ENCODE measurements at places on chromosomes 11 and 22.

DNA sequence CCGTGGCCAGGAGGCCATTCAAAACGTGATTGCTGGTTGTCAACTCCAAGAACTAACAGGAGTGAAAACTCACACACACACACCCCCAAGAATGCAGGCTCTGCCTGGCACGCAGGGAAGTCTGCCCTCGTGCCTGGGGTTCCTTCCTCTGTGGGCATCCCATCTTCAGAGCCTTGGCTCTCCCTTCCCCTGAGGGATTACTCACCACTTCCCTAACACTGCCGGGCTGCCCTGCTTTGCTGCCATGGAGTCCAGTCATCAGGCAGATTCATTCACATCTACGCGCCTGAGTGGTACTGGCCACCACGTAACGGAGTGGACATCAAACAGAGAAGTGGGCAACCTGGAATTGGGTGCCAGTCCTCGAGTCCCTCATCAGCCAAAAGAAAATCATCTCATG, 120.7 kb upstream of the TMEM45B start:
- no peak for DNase-seq

DNA sequence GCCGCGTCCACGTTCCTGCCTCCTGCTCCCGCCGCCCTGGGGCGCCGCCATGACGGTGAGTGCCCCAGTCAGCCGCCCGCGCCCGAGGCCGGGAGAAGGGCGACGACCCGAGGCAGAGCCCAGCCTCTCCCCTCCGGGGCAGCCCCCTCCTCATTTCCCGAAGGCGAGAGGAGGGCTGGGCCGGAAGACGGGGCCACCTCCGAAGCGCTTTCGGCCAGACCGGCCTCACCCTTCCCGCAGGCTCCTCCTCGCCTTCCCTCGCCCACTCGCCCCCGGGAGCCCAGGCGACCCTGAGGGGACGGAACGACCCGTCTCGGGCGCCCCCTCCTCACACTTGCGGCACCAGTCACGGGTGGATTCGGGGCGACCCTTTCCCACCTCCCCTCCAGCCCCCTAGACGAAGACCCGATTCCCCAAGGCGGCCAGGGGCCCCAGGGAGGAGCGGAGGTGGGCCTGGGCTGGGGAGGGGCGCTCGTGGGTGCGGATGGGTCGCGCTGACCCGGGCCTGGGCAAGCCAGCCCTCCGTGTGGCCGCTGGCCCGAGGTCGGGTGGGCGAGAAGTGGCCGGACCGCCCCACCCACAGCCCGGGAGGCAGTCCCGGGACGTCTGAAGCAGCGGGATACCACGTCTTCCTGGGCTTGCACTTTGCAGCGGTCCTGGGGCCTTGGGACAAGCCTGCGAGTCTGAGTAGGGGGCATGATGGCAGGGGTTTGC, 49.7 kb downstream of the TRIOBP start:
- no peak for DNase-seq

- DNase-seq, result peak; percentile 45
Measured at GRCh38 chr11:33258631-33259205, 1.5 kb downstream of the HIPK3 start.

DNA sequence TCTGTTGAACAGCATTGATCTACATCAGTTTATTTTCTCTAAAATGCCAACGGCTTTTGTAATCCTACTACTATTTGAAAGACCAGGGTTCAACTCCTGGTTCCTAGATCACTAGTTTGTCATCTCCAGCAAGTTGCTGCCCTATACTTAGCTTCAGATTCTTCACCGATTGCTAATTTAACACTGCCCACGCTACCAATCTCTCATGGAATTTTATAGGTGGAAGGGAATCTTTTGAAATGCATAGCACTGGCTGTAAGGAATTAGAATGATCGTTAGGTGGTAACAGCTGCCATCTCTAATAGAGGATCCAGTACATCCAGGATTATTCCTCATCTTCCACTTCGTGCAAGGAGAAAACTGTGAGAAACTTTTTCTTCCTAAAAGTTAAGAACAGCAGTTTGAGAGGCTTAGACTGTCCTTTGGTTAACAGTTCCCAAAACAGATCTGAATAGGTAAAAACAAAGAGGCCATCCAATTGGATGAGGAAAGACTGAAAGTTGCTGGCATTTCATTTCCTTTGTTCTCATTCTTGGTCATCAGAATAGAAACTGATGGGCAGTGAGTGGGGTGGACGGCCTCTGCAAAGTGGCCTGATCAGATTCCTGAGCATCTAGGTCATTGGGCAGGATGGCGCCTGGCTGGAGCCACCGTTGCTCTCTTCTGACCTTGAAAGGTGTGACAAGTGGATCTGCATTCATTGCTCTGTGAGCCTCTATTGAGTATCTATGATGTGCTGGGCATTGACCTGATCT, 236.3 kb upstream of the SORL1-AS1 start:
- DNase-seq, result no peak

DNA sequence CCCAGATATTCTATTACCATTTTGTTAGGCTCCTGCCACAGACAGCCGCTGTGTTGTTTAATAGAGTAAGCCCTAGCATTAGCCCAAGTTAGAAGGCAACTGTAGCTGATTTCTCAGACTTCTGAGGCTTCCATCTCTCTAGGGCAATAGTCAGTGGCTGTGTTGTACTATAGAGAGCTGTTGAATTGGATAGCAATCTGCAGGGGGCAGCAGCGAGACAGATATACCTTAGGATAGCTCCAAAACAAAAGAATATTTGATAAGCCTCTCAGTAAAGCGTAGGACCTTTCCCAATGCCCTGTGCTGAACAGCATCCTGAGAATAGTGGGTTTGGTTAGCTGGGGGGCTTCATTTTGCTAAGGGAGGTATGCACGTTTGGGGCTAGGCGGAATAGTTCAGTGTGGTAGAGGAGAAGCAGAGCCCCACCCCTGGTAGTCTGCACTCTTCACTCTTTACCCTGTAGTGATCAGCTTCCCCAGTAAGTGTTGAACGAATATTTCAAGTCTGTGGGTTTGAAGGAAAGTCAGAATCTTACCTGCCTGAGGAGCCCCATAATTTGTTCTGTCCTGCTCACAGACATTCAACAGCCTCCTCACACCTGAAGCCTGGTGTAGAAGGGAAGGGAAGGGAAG, 515.1 kb downstream of the INSC start:
- no peak for DNase-seq

- peak; percentile 2 for DNase-seq
Measured at GRCh38 chr22:22666307-22667091, 22.1 kb downstream of the GGTLC2 start.

DNA sequence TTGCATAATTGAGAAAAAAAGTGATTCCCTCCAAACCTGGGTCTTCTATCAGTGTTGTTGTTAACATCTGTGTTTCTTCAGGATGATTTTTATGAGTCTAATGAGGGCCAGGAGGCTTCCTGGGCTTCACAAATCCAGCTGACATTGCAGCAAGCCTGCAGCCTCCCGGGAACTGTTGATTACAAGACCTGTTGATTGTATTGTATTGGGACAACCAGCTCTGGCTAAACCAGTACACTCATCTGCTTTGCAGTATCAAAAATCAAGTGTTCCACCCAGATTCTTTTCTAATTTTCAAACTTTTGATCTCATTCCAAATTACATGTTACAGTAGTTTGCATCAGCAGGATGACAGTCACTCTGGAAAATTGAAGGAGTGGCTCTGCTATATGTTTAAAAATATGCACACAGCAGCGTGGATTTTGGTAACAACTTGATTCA, 16.1 kb upstream of the PRSS23 start:
- no peak for DNase-seq

- no peak for DNase-seq
Measured at GRCh38 chr22:33335611-33336279, 277.6 kb upstream of the SYN3 start.

DNA sequence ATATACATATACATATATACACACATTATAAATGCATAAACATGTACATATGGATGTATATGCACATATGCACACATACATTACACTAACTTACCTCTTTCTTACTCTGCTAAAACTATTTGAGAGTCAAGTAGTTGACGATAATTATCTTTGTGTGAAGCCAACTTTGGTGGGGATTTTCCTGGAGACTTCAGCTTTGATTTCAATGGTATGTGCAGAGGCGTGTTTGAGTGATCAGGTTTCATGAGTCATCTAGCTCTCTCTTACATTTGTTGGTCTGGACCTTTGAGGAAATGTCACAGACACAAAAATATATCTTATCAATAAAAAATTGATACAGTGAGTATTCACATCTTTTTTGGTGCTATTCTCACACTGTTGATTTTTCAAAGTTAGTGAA, 769.1 kb upstream of the LUZP2 start:
- no peak for DNase-seq

- DNase-seq, result no peak
Measured at GRCh38 chr11:76613901-76614300, 56.6 kb downstream of the LRRC32 start.

GRCh38 chr11:58318532-58318931, 40.3 kb downstream of the OR5B17 start:
- DNase-seq, result no peak

DNA sequence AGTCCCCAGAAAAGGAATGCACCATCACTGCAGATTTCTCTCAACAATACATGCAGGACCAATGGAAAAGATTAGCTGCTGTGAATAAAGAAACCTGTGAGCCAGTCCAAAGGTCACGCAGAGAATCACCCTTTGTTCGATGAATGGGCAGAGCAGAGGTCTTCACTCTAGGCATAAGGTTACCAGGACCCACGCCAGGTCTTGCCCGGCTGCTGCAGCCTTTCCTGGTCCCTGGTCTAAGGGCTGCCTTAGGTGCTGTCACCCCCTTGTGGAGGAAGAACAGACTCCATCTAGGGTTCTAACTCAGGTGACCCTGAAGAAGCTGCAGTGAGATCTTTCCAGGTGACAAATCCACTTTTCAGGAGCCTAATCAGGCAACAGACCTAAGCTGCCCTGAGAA, 29.0 kb upstream of the NAP1L4 start:
- DNase-seq, result no peak

DNA sequence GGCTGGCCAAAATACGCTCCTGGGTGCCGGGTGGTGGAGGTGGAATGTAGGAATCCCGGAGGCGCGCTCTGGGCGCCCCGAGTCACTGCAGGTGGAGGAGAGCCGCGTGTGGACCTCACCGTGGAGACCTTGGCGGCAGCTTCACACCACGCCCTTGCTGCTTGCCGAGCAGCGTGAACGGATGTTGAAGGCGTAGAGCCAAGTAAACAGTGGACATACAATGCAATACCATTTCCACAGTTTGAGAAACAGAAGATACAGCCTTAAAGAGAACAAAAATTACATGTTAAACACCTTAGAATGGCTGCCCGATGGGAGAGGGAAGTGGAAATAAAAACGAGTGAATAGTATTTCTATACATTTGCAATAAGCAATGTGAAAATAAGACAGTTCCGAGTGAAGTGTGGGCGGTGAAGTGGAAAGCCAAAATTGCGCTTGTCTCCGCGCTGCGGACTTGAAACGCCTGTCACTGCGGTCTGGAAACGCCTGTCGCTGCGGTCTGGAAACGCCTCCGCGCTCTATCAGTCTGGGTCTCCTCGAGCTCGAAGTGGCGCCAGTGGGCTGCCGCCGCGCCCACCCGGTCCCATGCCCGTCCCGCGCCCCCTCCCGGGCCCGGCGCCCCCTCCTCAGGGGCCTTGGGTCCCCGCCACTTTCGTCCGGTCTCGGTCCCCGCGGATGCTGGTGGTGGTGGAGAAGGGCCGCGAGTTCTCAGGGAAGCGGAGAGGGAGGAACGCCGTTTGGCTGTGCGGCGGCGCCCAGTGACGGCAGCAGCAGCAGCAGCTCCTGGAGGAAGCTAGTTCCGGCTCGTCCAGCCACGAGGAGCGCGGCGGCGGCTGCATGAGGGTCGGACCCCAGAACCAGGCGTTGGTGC, 1.6 kb downstream of the NCR3LG1 start:
- peak; percentile 28 for DNase-seq

DNA sequence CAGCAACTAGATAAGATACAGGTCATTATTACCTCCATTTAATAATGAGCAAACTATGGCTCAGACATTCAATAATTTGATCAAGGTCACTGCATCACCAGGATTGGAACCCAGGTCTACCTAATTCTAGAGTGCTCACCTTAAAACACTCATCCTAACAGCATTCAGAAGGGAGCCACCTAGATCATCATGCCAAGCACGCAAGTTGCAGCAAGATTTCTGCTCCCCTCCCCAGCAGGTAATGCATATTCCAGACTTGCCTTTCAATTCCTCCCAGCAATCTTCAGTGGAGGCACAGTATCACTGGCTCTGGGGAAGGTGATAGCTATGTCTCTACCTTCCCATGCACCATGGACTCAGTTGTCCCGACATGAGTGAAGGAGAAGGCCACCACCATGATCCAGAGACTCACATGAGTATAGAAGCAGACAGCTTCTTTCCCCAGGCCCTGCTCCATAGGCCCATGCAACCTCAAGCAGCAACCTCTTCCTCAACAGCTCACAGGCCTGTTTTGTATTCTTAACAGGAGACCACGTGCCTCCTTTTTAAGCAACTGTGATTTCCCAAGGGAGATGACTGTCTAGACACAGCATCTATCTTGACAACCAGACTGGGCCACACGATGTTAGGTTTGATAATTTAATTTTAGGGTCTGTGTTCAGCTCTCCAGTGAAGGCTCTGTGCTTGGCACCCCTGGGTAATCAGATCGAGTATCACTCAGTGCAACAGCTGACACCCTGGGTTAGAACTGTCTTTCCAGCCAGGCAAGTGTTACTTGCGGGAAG, 36.4 kb downstream of the RAB30 start:
- DNase-seq, result no peak

All from Panc1 (cell line).